Left cardiac atrium (tissue), 4 donors: ENCODE measurements at places on chromosomes 4 and X.

- no peak for DNase-seq
Measured at GRCh38 chr4:40300371-40301162, 34.6 kb upstream of the CHRNA9 start.

GRCh38 chr4:123672987-123673386 lies 276.4 kb downstream of the SPRY1 start:
- DNase-seq: no peak

DNA sequence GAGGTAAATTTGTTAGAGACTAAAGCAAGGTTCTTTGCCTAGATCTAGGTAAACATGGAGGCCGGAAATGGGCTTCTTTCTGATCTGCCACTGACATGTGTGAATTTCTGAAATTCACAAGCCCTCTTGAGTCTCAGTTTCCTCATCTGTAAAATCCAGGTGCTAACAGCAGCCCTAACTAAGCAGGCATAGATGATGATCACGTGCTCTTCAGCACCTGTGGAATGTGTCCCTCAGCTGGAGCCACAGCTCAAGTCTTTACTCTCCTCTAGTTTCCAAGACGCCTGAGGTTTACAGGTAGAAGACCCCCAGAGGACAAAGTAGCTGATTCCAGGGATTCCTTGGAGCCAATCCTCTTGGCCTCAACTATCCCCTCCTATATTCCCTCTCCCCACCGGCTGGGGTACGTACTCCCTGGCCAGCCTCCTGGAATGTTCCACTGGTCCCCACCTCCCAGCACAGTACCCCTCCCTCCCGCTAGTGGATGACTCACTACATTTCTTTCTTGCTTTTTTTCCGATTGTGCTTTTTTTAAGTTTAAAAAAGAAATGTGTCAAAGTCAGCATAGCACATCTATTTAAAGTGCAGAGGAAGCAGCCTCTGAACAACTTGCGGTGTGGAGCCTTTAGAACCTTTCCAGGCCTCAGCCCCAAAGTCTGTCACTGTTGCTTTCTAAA lies 98.4 kb downstream of the PHKA2 start:
- no peak for DNase-seq

DNA sequence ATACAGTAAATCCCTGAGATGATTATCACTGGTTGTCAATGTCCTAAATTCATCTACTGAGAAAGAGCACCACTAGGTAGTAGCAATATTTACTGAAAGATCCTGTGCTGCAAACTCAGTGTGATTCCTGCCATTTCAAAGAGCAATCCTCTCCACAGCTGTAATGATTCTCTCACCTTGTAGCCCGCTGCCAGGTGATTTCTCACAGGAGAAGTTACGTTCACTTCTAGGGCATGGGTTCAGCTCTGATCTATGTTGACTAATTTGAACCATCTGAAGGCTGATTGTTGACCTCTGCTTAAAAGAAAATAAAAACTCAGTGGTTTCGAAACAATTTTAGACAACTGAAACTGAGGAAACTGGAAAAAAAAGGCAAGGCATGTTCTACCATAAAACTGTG lies 197.0 kb downstream of the FAT4 start:
- no peak for DNase-seq

DNA sequence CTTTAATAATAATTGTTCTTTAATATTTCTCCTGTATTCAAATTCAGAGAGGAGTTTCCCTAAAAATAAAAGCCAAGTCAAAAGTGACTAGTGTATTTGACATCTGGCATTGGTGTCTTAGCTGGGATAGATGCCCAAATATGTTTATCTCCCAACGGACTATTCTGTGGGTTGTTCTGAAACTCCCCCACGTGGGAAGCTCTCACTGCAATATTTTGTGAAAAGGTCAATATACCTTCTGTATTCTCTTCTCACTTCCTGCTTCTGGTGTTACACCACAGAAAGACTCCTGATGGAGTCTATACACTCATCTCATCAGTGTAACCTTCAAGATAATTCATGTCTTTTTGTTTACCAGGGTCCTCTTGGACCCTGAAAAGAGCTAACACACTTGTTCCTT lies 2052.8 kb upstream of the TENM3 start:
- DNase-seq: no peak

- no peak for DNase-seq
Measured at GRCh38 chr4:36065274-36065871, 178.9 kb downstream of the ARAP2 start.

- no peak for DNase-seq
Measured at GRCh38 chr4:26930964-26931363, 70.3 kb downstream of the STIM2 start.

DNA sequence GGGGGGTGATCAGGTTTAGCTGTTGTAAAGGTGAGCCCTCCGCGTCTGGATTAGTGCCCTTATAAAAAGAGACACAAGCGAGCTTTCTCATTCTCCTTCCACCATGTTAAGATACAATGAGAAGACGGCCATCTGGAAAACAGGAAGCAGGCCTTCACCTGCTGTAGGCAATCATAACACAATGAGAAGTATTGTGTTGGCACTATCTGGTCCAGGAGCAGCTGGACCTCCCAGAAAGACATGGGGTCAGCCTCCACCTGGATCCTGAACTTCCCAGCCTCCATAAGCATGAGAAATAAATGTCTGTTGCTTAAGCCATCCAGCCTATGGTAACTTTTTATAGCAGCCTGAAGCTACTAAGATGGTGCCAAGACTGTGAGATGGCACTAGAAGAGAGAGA lies 8.6 kb upstream of the SMIM20 start:
- no peak for DNase-seq
